Endodermal cell (in vitro differentiated cells): ENCODE measurements at places on chromosomes 2 and 18. TPM values are rescaled to one million over a fixed set of nuclear protein-coding genes. Genes with fewer than 3 reads are reported as not detected.

Gene ADAM23
- 18.1 to 29.1 TPM (median 25.4 TPM) in 3 replicates for total RNA-seq

Gene CD207
- not detected in 3 replicates for total RNA-seq

Gene DLGAP1
- 11.5 to 14.1 TPM (median 12.2 TPM) in 3 replicates for total RNA-seq

Gene NPAS2
- 0.99 and 1.1 TPM in 2 replicates for total RNA-seq

Gene PROC
- total RNA-seq: 0.51 and 0.61 TPM in 2 replicates

Gene RAX
- total RNA-seq: 0.18 to 5.3 TPM (median 0.63 TPM) in 3 replicates

Gene TCF7L1
- 70.5 and 73.3 TPM in 2 replicates for total RNA-seq

Gene DARS1
- 70.5 to 170 TPM (median 72.6 TPM) in 3 replicates for total RNA-seq

Gene PLB1
- 0.35 and 0.77 TPM in 2 replicates for total RNA-seq

Gene REG3G
- total RNA-seq: not detected in 2 replicates

Gene SPOPL
- 24.5 to 26.9 TPM (median 26.9 TPM) in 3 replicates for total RNA-seq

Gene CRACDL
- 0.16 to 0.86 TPM (median 0.31 TPM) in 3 replicates for total RNA-seq

Gene AKAIN1
- total RNA-seq: not detected in 2 replicates

Gene FMNL2
- total RNA-seq: 44.3 to 54.6 TPM (median 51.8 TPM) in 3 replicates

Gene SLC25A52
- total RNA-seq: 0.46 to 1.4 TPM in 2 of 3 replicates, not detected in the other

Gene DSC2
- 50.5 to 58.4 TPM (median 54.9 TPM) in 3 replicates for total RNA-seq

Gene PEX13
- total RNA-seq: 21.5 and 24.3 TPM in 2 replicates

Gene CNNM3
- 29.0 and 33.1 TPM in 2 replicates for total RNA-seq

Gene CYP1B1
- total RNA-seq: 2.4 and 4.8 TPM in 2 replicates

Gene LAMA1
- 140 and 198 TPM in 2 replicates for total RNA-seq
